Spleen (tissue), 13 donors: ENCODE measurements at places on chromosomes 16 and 17. TPM values are rescaled to one million over a fixed set of nuclear protein-coding genes. Genes with fewer than 3 reads are reported as not detected.

DNA sequence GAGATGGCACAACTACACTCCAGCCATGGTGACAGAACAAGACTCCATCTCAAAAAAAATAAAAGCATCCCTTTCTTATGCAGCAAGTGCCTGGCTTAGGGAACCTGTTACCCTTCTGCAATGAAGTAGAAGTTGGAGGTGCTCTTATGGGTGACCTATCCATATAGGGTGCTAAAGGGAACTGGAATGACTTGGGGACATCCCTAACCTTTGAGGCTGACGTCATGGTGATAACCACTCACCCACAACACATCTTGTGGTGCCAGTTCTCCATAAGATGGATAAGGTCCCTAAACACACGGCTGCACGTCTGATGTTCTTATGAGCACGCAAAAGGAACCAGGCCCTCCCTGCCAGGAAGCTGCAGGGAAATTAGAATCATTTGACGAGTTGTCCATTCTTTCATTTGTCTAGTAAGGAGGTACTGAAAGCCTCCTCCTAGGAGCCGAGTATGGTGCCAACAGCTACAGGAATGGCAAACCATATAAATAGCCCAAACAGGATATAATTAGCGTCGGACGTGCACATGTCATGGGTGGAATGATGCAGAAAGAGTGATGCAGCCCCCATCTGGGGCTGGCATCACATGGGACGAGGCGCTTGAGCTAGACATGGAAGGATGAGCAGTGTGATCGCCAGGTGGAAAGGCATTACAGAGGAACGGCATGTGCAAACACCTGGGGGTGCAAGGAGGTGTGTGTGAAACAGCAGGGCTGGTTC, 52.5 kb downstream of the ARHGAP27 start:
- no peak overlapping the region for H3K4me3 ChIP-seq
- H3K36me3 ChIP-seq, result no peaks in the 10 kb centered on the region
- no peaks in the 10 kb centered on the region for H3K27me3 ChIP-seq
- H3K4me1 ChIP-seq, result peaks cover 1% of the 10 kb centered on the region
- no peak for DNase-seq

DNA sequence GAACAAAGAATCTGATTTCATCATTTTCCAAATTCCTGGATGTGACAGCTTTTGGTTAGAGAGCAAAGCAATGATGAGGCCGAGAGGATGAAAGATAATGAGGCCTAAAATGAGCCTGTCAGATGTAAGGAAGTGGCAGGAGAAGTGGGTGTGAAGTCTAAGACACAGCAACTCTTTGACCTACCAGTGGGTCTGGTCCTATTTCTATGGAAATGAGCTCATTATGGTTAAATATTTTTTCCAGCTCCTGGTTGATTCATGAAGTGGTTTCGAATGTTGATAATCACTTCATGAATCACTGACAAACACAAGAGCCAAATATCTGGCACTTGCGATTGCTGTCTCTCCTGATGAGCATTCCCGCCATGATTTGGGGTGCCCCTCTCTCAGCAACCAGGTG, 273.3 kb upstream of the CDH5 start:
- no peaks in the 10 kb centered on the region for H3K36me3 ChIP-seq
- peaks cover 3% of the 10 kb centered on the region for H3K27me3 ChIP-seq
- H3K4me3 ChIP-seq, result no peak overlapping the region
- no peak overlapping the region for H3K27ac ChIP-seq
- DNase-seq, result no peak

Gene SCARF1
- polyA plus RNA-seq, result 5.1 TPM

Gene TBC1D3H
- polyA plus RNA-seq, result not detected

DNA sequence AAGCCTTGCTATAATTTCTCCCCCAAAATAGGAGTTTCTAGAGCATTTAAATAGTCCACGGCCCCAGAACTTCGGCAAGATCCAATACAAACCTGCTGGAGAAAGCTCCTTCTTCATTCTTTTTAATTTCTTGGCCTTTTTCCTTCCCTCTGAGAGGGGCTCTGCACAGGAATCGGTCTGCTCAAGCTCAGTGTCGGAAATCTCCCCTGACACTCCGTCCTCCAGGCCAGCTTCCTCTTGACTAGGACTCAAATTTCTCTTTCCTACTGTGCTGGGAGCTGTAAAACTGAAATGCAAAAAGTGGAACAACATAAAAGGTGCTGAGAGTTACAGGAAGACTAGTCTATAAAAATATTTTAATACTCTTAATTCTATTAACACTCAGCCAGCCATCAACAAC, 183.3 kb downstream of the PARN start:
- peaks cover 44% of the 10 kb centered on the region for H3K36me3 ChIP-seq
- H3K4me3 ChIP-seq, result no peak overlapping the region
- H3K27ac ChIP-seq, result no peak overlapping the region
- no peaks in the 10 kb centered on the region for H3K4me1 ChIP-seq
- H3K27me3 ChIP-seq, result no peaks in the 10 kb centered on the region

DNA sequence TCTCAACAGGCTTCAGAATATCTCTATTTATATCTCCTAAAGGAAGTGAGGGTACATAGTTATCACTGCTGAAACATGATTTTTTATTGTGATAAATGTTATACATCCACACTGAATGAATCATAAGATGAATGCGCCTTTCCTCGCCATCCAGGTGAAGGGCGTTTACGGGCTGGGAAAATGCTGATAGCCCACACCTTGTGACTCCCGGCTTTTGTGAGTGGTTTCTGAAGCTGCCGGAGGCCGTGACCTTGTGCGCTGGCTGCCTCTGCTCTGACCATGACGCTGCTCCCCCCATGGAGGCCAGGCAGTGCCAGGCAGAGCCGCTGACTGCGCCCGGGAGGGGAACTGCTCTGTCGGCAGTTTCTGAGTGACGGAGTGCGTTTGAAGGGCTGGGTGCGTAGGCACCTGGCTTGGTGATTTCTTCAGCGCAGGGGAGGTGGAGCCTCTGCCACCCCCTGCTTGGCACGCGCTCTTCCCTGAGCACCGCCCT, 97.2 kb downstream of the RAP1GAP2 start:
- no peak overlapping the region for H3K27ac ChIP-seq
- H3K4me3 ChIP-seq, result no peak overlapping the region
- H3K27me3 ChIP-seq, result peaks cover 30% of the 10 kb centered on the region
- no peaks in the 10 kb centered on the region for H3K4me1 ChIP-seq
- H3K36me3 ChIP-seq, result peaks cover 7% of the 10 kb centered on the region

DNA sequence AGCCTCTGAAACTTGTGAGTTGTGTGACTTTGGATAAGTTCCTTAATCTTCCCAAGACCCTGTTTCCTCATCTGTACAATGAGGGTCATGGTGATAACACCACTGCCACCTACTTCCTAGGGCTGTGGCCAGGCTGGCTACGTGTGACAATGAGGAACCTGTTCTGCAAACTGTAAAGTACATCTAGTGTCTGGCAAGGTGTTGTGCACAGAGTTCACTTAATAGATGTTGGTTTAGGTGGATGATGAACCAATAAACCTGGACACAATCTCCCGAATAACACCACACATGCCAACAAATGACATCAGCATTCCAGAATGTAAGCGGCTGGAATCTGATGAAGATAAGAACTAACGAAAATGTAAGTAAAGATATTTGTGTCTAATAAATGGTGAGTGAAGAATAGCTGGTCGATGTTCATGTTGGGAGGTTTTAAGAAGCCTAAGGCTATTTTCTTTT, 82.3 kb downstream of the MARCHF10 start:
- no peak for DNase-seq
- peaks cover 19% of the 10 kb centered on the region for H3K4me1 ChIP-seq
- H3K27me3 ChIP-seq, result peaks cover 7% of the 10 kb centered on the region
- H3K4me3 ChIP-seq, result no peak overlapping the region

Gene ZNF768
- polyA plus RNA-seq, result 33.1 TPM

Gene MRC2
- polyA plus RNA-seq, result 6.0 TPM

Gene RHBDF2
- polyA plus RNA-seq, result 31.4 TPM

Gene UTS2R
- polyA plus RNA-seq, result not detected

DNA sequence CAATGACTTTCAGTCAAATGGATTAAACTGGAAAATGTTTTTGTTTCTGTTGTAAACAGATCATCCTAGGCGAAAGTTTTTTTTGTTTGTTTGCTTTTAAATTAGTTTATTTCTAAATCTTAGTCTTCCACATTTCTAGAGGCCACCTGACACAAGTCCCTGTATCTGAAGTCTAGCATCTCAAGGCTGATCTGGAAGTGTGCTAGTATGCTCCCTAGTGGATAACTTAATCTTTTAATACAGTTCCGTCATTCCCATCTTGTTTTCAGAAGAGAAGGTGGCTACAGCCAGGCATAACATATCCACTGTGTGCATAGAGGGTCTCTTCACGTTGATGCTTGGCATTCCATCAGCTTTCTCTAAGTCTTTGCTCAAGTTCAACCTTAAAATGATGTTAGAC, 7.6 kb downstream of the IFT20 start:
- H3K36me3 ChIP-seq, result peaks cover 41% of the 10 kb centered on the region
- H3K4me3 ChIP-seq, result no peak overlapping the region

DNA sequence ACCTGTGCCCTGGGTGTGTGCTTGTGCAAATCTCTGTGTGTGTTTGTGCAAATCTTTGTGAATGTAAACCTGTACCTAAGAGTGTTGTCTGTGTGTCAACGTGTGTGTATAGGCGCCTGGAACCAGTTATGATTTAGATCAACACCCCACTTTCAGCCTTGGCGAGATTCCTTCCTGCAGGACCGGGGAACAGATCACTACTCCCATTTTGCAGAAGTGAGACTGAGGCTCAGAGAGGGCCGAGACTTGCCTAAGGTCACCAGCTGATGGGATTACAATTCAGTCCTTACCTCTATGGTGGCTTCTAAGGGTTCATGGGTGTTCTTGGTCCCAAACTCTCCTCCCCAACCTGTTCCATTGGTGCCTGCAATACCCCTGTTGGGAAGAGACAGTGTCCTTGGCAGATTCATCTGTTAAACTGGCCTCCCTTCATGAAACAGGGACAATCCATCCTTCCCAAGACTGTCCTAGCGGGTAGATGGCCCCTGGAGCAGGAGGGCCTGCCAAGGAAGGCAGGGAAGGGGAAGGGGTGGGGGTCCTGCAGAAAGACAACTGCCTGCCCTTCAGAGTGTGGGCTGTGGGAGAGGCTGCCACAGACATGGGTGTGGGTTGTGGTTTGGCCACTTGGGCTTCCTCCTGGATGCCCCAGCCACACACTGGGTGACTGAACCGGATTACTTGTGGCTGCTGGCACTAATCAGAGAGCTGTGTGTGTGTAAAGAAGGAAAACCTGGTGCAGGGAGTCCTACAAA, 6.9 kb upstream of the MAPK7 start:
- H3K36me3 ChIP-seq, result no peaks in the 10 kb centered on the region
- H3K27me3 ChIP-seq, result no peaks in the 10 kb centered on the region

Gene TEDC2
- polyA plus RNA-seq, result 1.8 TPM

Gene KRTAP1-1
- not detected for polyA plus RNA-seq

Gene SLFN11
- 9.9 TPM for polyA plus RNA-seq

DNA sequence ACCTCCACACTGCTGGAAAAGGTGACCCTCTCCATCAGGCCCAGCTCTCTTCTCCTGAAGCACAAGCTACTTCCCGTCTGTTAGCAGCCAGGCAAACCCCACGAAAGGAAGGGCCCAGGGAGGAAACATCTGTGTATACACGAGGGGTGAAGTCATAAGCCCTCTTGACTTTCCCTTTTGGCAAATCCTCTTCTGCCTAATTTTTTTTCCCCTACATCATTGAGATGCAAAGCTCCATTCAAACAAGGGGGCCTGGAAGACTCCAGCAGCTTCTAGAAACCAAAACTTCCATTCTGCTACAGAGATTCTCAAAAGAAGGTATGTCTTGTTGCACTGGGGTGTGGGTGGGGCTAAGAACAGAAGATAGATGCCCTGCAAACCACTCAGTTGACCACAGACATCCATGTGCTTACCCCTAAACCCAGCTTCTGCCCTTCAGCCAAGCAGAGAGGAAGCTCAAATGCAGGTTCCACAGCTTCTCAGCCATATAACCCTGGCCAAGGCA, 145.6 kb upstream of the RCVRN start:
- H3K27ac ChIP-seq, result peak overlapping the region; percentile 67
- DNase-seq, result no peak
- H3K27me3 ChIP-seq, result no peaks in the 10 kb centered on the region

Gene KCNAB3
- polyA plus RNA-seq, result 2.3 TPM

DNA sequence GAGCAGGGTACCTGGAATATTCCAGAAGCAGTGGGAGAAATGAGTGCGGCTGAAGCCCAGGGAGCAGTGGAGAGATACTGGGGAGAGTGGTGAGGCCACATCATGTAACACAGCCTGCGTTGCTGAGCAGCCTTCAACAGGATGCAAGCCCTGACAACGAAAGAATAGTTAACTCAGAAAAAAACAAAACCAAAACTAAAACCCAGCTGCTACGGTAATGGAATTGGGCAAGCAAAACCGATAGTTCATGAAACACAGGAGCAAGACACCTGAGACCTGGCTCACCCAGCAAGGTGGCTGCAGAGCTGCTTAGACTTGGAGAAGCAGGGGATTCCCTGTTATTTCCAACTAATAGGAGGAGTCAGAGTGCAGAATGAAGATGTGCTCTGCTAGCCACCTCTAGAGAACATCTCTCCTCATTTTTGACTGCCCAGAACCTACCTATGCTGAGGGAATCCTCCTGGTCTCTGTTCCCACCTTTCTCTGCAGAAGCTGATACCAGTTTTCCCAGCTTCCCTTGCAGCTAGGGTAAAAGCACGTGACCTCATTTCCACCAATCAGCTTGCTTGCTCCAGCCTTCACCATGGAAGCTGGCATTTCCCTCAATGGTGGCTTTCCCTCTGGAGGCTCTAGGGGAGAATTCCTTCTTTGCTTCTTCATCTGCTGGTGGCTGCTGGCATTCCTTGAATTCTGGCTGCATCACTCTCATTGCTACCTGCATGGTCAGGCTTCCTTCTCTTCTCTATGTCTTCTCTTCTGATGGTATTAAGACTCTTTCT, 59.4 kb upstream of the XYLT1 start:
- H3K4me3 ChIP-seq, result no peak overlapping the region
- no peaks in the 10 kb centered on the region for H3K36me3 ChIP-seq
- DNase-seq, result peak; percentile 77
- H3K27me3 ChIP-seq, result no peaks in the 10 kb centered on the region
- H3K4me1 ChIP-seq, result no peaks in the 10 kb centered on the region

- H3K4me3 ChIP-seq, result no peak overlapping the region
- H3K36me3 ChIP-seq, result no peaks in the 10 kb centered on the region
Measured at GRCh38 chr16:25035494-25036405, 20.6 kb upstream of the ARHGAP17 start.

- DNase-seq, result no peak
- no peaks in the 10 kb centered on the region for H3K36me3 ChIP-seq
- H3K27ac ChIP-seq, result peak overlapping the region; percentile 16
- H3K27me3 ChIP-seq, result no peaks in the 10 kb centered on the region
- H3K4me3 ChIP-seq, result no peak overlapping the region
Measured at GRCh38 chr17:57881143-57881542, 31.3 kb upstream of the MRPS23 start.
